Stimulated activated CD8-positive, alpha-beta memory T cell treated with anti-CD3 and anti-CD28 coated beads, Interleukin-2, amount 100 ng/mL, for 48 hours (primary cell): ENCODE measurements at places on chromosomes 13 and 19.

DNA sequence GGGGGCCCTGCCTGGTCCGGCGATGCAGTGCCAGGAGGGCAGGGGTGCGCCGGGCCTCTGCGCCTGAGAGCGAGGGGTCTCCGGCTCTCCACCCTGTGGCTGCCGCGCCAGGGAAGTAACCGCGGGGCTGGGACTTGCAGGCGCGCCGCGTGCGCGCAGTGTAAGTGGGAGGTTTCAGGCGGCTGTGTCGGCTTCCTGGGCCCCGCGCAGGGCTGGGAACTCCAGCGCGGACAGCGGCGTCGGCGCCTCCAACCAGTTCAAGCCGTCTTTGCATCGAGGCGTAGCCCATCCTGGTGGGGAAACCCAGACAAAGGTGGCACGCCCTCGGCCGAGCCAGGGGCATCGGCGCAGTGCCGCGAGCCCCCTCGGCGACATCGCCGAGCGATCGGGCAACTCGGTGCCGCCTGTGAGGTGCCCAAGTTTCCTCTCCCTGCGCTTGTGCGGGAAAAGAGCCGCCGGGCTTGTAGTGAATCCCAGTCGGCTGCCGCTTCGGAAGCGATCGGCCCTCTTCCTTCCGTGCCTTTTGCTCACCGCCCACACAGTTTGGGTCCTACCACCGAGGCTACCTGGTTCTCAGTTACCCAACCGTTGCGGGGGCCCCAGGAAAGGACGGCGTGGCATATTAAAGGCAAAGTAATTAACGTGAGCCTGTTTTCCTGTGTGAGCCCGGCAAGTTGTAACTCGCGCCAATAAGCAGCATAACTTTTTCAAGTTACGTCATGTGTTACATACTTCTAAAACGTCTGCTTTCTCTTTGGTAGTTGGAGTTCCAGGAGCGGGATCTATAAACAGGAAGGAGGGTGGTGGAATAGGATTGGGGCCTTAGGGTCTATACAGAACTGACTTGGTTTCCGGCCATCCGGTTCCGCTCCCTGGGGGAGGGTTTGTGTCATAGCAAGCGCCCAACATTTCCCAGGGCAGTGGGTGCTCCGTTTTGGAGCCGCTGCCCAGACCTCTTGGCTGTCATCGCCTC lies 1.2 kb downstream of the LRCH1 start:
- peak; percentile 52 for DNase-seq

- DNase-seq = no peak
Observed at GRCh38 chr19:14061751-14062557, at the start of gene PALM3. Gene PALM3 (minus strand): TSS chr19:14062076. CDS start chr19:14061980, 96 bp downstream.

- DNase-seq = no peak
Observed at GRCh38 chr19:34353546-34353945, 11.4 kb upstream of the GPI start.

DNA sequence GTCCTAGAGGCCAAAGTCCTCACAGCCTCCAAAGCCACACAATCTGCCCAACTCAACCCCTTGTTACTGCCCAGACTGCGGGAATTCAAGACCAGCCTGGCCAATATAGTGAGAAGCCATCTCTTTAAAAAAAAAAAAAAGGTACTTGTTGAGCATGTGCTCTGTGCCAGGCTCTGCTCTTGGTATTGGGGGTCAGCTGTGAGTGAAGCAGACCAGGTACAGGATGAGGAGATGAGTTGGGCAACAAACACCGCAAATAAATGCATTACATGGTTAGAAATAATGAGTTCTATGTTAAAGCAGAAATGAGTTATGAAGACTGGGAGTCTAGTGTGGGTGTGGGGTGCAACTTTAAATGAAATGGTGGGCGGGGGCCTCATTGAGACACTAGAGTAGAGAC lies 9.9 kb downstream of the GRIK5 start:
- DNase-seq = no peak

DNA sequence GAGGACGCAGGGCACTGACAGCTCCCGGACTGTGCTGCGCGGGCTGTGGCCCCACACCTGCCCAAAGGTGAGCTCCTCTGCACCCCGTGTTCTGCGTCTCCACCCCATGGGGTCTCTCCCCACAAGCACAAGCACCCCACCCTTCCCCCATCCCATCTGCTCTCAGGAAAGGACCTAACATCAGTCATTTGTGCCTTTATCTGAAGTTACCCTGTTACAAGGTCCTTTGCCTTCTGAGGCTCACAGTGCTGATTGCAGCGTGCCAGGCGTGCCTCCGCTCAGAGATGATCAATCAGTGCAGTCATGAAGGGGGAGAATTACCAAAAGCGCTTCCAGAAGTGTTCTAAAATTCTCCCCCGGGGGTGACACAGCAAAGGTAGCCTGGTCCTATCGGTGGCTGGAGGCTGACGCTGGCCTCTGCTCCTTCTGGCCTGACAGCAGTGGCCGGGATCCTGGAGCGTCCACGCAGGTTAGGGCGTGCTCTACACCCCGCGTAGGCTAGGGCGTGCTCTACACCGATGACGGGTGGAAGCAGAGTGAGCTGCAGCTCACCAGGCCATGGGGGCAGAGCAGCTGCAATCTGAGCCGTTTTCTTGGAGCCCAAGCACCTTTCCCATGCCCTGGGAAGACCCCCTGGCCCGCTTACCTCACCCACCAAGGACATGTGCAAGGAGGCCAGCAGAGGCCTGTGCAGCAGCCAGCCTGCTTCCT lies 84.7 kb upstream of the TM9SF2 start:
- no peak for DNase-seq

- no peak for DNase-seq
Observed at GRCh38 chr19:15438124-15438496, 11.6 kb downstream of the WIZ start.

GRCh38 chr13:46598820-46599180 lies 45.8 kb downstream of the LRCH1 start:
- DNase-seq = no peak

DNA sequence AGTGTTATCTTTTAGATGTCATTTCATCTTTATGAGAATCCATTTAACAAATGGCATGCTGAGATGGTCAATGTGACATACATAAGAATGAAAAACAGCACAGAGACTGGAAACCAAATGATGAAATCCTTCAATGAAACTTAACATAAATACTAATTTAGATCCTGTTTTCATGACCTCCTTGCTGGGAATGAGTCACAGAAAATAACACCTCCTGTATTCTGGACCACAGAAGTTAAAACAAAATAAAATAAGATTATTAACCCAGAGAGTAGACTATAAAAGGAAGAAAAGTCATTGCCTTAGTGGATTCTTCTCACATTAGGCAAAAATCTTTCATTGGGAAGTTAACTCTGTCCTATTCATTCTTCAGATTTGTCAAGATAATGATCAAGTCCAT lies 1.6 kb downstream of the DIAPH3 start:
- DNase-seq = no peak

GRCh38 chr13:39955560-39955959 lies 300.1 kb downstream of the COG6 start:
- no peak for DNase-seq

GRCh38 chr13:107138486-107138885 lies 570.5 kb upstream of the ARGLU1 start:
- no peak for DNase-seq

- DNase-seq = no peak
Observed at GRCh38 chr13:67509018-67509417, 278.9 kb upstream of the PCDH9 start.

- DNase-seq = no peak
Observed at GRCh38 chr19:54136086-54136863, 1.3 kb upstream of the CNOT3 start.

- DNase-seq = no peak
Observed at GRCh38 chr19:2529473-2529918, 53.6 kb downstream of the GADD45B start.

DNA sequence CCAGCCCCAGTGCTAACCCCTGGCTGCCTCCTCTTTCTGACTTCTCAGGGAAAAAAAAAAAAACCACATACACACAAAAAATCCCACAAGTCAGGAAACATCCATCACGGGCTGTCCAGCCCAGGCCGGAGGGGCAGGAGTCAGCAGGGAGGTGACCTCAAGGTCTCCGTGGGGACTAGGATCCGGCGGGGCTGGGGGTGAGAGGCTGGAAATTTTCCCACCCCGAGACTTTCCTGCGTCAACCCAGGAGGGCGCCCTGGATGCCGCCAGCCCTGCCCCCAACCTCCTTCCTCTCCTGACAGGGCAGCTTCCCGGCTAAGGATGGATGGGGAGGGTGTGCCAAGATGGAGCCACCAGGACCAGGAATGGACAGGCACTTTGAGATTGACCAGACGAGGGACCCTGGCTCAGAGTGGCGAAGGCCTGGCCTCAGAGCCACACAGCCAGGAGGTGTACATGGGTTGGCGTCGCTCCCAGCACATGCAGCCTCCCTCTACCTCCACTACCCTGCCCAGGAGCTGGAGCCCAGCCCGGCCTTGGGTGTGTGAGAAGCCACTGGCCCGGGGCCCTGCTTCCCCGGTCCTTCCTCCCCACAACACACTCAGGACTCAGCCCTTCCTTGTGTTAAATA lies 33.3 kb downstream of the BLOC1S3 start:
- no peak for DNase-seq

DNA sequence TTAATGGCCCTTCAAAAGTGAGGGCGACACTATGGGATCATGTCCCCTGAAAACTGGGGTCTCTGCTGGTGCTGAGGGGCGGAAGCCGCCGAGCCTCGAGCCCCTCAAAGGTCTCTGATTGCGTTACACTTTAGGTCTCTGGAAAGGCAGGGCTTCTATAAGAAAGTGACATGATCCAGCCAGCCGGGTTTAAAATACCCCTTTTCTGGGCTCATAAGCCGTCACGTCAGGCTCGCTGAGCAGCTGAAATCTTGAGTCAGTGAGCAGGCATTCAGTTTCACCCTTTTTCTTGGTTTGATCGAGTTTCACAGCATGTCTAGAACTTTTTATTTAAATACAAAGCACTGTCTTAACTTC lies 600 bp upstream of the HMGB1 start:
- DNase-seq = peak; percentile 7

GRCh38 chr19:2266183-2266993 lies 10.2 kb upstream of the JSRP1 start:
- DNase-seq = no peak

DNA sequence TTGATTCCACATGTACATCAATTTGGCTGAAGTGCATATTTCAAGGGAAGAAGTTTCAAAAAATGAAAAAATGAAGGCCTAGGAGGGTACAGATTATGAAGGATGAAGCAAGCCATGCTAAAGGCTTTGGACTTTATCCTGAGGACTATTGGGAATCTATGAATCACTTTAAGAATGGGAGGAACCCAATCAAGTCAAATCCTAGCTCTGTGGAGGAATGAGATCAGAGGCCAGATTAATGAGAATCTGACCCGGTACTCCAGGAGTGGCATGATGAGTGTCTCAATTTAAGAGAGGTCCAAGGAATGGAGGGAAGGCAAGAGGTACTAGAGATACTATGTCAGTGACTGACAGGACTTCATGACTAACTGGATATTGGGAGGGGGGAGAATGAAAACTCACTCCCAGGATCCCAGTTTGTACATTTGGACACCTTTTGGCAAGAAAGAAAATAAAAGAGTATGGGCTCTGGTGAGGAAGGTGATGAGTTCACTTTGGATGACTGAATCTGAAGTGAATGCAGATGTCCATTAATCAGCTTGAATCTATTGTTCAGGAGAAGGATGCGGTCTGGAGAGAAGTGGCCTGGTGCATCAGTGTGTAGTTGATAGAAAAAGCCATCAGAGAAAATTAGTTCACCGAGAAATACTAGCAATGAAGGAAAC lies 349.0 kb downstream of the EFNB2 start:
- DNase-seq = no peak

DNA sequence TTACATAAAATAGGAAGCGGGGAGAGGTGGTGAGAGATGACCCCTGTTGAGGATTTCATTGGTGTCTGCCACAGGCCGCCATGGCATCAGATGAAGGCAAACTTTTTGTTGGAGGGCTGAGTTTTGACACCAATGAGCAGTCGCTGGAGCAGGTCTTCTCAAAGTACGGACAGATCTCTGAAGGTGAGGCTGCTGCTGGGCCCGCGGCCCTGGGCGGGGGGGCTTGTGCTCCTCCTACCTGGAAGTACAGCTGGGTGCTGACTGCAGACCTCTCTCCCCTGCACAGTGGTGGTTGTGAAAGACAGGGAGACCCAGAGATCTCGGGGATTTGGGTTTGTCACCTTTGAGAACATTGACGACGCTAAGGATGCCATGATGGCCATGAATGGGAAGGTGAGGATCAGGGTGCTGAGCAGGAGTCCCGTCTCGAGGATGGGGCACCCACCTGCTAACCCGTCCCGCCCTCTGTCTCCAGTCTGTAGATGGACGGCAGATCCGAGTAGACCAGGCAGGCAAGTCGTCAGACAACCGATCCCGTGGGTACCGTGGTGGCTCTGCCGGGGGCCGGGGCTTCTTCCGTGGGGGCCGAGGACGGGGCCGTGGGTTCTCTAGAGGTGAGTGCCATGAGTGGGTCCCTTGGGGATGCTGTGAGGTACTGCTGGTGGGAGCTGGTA lies 1.9 kb downstream of the CIRBP start:
- no peak for DNase-seq

- no peak for DNase-seq
Observed at GRCh38 chr13:108034909-108035410, 180.4 kb downstream of the LIG4 start.

DNA sequence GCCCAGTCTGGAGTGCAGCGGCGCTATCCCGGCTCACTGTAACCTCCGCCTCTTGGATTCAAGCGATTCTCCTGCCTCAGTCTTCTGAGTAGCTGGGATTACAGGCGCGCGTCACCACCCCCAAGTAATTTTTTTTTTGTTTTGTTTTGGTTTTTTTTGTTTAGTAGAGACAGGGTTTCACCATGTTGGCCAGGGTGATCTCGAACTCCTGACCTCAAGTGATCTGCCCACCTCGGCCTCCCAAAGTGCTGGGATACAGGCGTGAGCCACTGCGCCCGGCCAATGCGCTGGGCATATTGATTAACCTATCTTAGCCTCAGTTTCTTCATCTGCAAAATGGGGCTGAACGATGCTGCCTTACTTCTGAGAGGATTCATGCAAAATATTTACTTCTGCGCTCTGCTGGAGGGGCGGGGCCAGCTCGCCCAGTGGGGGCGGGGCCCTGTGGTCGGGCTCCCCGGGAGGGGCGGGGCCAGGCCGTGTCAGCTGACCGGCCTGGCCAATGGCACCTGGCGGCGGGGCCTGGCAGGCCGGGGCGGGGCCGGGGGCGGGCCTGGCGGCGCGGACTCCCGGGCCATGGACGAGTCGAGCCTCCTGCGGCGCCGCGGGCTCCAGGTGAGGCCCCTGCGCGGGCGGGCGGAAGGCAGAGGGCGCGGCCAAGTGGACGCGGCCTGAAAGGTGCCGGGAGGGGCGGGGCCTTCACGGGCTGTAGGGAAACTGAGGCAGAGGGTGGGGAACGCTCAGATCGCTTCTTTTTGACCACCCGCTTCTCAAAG lies at the start of gene MAST3:
MAST3 (plus strand) TSS at position 562 of the 776 bp plus-strand sequence; CDS start at position 577, 15 bp downstream.
- DNase-seq = peak; percentile 94

GRCh38 chr13:45575146-45575829 lies 40.3 kb downstream of the ERICH6B start:
- no peak for DNase-seq

- no peak for DNase-seq
Observed at GRCh38 chr13:98749501-98749900, 3.0 kb downstream of the SLC15A1 start.

GRCh38 chr19:7426986-7427385 lies 61.8 kb downstream of the PEX11G start:
- DNase-seq = peak; percentile 37
